ENCODE measurements at places on chromosomes 13 and 19.

DNA sequence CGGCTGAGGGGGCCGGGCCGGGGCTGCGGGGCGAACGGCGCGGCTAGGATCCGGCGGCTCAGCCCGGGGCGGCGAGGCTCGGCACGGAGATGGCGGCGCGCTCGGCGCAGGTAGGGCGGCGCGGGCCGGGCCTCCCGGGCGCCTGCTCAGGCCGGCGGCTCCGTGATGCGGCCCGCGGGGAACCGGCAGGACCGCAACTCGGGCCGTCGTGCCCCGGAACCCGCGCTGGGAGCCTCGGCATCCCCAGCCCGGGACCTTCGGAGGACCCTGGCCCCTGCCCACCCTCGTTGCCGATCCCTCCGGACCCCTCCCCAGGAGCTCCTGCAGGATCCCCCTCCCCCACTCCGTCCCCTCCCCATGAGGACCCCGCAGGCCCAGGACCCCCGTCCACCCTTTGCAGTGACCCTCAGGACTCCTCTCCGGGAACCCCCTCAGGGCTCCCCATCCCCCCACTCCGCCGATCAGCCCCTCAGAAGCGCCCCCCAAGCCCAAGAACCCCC, 304 bp downstream of the EVI5L start:
- DNase-seq = no peak

- DNase-seq = no peak
These were observed 33.5 kb upstream of the CSNK1A1L start for GRCh38 chr13:37138926-37139325.

GRCh38 chr19:35085947-35086346, 29.7 kb upstream of the FXYD3 start:
- no peak for DNase-seq

GRCh38 chr13:33139184-33139583, 123.0 kb downstream of the KL start:
- DNase-seq = no peak

DNA sequence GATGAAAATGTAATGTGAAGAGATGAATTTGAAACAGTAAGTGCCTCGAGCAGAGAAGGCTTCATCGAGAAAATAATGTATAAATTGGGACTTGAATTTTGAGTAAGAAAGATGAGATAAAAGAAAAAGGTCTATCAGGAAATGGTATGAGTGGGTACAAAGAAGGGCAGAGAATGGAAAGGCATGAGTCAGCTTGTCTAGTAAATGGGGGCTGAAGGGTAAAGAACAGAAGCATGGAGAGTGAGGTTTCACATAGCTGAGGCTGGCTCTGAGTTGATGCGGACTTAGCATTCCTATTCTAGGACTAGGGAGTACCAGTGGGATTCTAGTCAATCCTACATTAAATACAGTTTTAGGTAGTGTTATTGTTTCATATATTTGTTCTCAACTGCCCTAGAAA, 85.8 kb downstream of the ZC3H13 start:
- DNase-seq = no peak

- DNase-seq = no peak
These were observed 427.1 kb downstream of the EFNB2 start for GRCh38 chr13:106108346-106108745.

GRCh38 chr19:41353466-41354342, at the start of gene TGFB1:
Gene TGFB1 (minus strand): TSS chr19:41353922. CDS start chr19:41353044, 878 bp downstream.
- DNase-seq = peak; percentile 87

DNA sequence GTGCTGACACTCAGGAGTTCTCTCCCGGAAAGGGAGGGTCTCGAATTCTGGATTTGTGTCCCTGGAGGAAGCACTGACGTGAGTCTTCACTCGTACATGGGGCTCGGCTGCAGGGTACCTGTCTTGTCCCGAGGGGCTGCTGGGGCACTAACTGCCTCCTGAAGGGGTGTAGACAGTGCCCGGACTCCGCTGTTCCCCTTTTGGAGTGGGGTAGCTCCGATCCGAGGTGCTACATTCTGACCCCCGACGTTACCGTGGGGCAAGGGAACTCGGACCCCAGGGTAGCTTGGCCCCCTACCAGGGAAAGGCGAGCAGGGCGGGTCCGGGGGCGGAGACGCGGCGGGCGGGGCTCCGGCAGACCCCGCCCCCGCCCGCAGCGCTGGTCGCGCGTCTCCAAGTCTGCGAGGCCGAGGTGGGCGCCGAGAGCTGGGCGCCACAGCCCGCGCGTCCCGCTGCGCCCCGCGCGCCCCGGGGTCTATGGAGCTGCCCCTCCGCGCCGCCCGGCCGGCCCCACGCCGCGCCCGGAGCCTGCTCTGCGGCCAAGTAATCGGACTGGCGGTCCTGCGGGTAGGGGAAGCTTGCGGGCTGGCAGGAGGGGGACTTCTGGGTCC, at the start of gene NPAS1:
Gene NPAS1 (plus strand): TSS at position 407 of the 611 bp plus-strand sequence. CDS start 1,211 bp downstream, outside the sequence.
- no peak for DNase-seq

- DNase-seq = no peak
These were observed 104.6 kb downstream of the COL4A2 start for GRCh38 chr13:110411688-110412059.

DNA sequence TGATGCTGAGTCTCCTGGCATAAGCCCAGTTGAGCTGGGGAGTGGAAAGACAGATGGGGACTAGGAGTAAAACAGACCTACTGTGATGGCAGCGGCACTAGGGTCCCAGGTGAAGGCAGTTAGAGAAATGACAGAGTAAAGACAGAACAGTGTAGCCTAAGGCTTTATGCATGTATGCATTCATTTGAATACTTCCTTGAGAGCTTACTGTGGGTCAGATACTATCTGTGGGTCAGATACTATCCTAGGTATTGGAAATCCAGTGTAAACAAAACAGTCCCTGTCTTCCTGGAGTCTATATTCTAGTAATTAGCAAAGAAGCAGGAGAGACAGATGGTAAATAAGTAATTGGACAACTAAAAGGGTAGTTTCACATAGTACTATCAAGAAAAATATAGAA, 73.7 kb upstream of the LRCH1 start:
- no peak for DNase-seq

DNA sequence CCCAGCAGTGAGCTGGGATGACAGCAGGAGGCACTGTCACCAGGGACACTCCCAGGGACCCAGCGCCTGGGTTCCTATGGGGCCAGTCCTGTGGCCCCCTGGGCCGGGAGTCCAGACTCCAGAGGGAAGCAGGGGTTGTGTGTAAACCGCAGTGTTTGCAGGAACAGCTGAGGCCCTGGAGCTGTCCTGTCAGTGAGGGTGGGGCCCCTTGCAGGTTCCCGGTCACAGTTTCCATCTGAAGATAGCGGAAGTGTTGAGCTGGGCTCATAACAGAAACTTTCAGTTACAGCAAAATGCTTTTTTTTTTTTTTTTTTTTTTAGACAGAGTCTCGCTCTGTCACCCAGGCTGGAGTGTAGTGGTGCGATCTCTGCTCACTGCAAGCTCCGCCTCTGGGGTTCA, 17.7 kb upstream of the CSNK1G2 start:
- DNase-seq = no peak

- peak; percentile 26 for DNase-seq
These were observed 11.4 kb downstream of the VSTM2B start for GRCh38 chr19:29537181-29537580.

DNA sequence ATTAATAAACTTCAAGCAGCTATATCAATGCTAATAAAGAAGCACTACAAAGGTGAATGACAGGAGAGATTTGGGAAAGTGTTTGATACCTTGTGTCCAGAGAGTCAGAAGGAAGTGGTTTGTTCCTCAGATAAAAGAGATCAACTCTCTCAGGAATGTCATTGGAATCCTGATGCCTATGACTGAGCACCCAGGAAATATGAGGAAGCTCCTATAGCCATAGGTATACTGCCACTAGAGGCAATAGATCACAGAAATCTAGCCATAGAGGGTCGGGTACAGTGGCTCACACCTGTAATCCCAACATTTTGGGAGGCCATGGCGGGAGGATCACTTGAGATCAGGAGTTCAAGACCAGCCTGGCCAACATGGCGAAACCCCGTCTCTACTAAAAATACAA, 612.6 kb downstream of the DACH1 start:
- no peak for DNase-seq

DNA sequence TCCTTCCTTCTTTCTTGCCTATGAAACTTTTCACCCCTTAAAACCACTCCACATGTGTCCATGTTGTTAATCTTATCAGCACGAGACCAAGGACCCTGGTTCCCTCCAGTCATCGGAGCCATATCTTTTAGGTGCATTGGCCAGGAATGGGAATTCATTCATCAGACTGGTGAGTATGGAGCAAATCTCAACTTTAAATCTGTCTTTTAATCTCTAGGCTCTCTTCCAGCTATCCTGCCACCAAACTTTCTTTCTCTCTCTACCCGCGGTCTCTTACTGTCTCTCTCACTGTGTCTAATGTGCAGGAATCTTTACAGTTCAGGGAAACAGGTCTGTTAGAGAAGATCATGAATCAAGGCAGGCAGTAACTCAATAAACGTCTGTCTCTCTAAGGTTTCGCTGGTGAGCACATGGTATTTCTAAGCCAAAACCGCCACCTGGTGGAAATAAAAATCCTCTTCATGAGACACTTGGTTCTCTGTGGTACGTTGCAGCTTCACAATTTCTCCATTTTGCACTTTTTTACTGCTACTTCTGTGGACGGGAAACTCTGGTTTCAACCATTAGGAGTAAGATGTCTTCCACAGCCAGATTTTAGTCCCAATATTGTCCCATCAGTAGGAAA, 16.1 kb downstream of the LGALS16 start:
- DNase-seq = no peak

DNA sequence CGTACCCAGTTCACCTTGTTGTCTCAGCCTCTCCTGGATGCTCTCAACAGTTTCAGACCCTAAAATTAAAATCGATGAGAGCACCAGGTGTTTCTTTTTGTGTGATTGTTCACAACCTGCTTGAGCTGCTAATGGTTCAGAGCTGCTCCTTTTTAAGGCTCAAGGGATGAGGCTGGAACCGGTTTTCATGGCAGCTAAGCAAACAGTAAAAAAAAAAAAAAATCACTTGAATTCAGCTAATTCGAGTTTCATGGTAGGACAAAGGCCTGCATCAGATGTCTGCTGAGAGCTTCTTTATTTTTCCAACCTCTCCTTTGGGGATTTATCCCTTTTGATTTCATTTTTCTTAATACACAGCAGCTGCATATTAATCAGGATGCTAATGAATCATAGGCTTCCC, 6.5 kb downstream of the SYCE2 start:
- no peak for DNase-seq
